NT2/D1 (cell line): ENCODE measurements at places on chromosomes 5 and 9.
A peak's percentile ranks its signal among the peaks of the same experiment; 100 is the strongest.

- no peak for DNase-seq
Measured at GRCh38 chr5:126953640-126954039, 76.7 kb downstream of the MARCHF3 start.

DNA sequence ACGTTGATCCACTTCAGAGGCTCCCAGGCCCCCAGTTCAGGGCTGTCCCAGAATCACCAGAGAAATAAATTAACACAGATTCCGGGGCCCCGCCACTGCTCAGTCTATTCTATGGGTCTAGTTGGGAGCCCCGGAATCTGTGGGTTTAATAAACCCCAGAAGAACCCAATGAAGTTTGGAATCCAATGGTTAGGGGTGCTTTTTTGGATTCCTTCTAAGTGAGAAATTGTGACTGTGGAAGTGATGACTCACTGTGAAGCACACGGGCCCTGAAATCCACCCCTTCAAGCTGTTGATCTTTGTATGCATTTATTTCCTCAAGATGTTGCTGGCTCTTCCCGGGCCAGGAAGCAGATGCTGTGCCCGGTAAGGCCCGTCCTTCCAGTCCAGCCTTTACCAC is 57.3 kb upstream of the SLC28A3 start:
- DNase-seq: no peak

DNA sequence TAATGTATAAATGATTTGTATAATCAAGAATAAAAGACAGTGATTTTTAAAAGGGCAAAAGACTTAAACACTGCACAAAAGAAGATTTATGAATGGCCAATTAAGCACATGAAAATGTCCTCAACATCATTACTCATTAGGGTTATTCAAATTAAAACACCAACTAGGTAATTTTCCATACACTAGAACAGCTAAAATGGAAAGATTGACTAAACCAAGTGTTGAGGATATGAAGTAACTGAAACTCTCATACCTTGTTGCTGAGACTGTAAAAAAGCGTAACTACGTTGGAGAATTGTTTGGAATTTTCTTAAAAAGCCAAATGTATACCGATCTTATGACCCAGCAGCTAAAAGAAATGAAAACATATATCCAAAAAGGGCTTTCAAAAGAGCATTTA is 144.9 kb downstream of the SGCD start:
- DNase-seq: no peak

DNA sequence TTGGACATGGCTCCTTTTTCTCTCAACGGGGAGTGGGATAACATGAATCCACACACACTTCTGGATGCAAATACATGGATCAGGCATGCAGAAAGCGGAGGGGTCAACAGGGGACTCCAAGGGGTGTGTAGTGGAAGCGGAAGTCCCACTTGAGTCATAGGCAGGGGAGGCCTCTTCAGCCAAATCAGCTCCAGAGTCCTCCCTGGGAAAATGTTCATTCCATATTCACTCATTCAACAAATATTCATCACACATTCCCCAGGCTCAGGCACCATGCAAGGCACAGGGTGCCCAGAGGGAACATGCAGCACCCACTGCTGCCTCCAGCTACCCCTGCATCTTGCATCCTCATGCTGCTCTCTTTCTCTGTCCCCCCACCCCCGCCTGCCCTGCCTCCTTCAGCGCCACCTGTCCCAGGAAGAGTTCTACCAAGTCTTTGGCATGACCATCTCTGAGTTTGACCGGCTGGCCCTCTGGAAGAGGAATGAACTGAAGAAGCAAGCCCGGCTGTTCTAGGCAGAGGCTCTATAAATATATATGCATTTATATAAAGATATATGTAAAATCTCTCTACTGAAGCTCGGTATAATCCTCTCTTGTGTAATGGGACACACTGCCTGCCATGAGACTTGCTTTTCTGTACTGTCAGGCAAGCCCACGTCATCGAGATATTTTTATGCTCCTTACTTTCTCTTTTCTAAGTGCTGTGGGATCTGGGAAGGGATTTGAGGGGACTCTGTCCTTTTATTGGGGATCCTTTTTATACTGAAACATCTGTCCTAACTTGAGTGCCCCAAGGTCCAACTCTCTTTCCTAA is 13.6 kb upstream of the AFAP1L1 start:
- no peak for DNase-seq

DNA sequence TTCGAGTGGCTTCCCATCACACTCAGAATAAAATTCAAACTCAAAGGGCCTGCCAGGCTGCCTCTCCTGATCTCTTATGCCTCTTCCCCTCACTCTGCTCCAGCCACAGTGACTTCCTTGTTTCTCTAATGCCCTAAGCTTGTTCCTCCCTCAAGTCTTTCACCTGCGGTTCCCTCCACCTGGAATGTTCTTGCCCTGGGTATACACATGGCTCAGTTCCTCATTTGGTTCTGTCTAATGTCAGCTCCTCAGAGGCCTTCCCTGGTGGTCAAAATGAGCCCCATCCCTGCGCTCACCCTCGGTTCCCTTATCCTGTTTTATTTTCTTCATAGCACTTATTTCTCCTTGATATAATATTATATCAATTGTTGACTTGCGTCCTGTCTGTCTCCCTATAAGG is 12.7 kb upstream of the CYSTM1 start:
- no peak for DNase-seq

- DNase-seq: no peak
Measured at GRCh38 chr9:6471231-6471850, 58.3 kb downstream of the UHRF2 start.

- no peak for DNase-seq
Measured at GRCh38 chr5:169511708-169512107, 71.9 kb upstream of the SPDL1 start.

DNA sequence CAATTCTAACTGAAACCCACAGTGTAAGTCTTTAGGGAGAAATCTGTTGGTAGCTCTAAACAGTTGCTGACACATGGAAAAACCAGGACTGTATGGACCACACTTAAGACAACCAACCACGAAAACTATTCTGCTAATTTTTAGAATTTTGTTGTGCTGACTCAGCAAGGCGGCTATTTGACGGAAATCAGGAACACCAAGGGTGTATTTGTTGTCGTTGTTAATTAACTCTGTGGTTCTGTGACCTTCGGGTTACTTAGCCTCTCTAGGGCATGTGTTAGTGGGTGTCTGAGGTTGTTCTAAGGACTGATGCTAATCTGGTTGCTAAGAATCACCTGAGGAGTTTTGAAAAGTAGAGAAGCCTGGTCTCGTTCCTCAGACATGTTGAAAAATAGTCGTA is 79.2 kb downstream of the ATP10B start:
- DNase-seq: no peak

DNA sequence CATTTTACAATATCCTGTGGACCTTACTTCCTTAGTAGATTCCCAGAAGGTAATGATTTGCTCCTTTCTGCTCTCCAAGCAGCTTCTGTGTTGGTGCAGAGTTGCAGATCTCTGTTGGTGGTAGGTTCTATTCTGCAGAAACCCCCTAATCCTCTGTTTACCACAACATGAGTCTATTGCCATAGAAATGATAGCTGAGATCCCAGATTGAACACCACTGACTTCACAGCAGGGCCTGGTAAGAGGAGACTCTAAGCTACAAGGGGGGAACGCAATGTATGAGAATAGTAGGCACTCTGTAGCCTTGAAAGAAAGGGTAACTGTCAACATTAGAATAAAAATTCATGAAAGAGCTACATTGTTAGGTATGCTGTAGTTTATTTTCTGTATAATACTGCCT is 59.5 kb downstream of the MUSK start:
- peak; percentile 72 for DNase-seq

DNA sequence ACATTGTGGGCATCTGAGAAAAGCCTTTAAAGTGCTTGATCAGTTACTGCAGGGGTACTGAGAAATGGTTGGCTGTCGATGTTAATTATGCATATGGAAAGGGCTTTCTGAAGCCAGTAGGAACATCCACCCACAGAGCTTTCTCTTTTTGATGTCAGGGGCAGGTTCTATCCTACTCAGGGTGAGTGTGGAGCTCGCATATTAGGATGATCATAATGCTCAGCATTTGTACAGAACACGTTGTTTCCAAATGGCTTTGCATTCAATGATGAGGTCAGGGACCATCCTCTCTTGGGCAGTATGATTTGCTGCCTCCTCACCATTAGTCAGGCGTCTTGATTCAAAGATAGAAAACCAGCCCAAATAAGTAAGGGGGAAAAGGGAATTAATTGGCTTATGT is 141.9 kb downstream of the HMHB1 start:
- DNase-seq: no peak
